Body of pancreas (tissue), 4 donors: ENCODE measurements at places on chromosomes 11 and 22. TPM values are rescaled to one million over a fixed set of nuclear protein-coding genes. Genes with fewer than 3 reads are reported as not detected.

KRTAP5-9 gene
- not detected for total RNA-seq

NOL12 gene
- 10.4 TPM for total RNA-seq

VWCE gene
- total RNA-seq, result 4.3 TPM

SMTNL1 gene
- not detected for total RNA-seq

PGA3 gene
- not detected for total RNA-seq

CARD18 gene
- not detected for total RNA-seq

PPME1 gene
- 12.9 TPM for total RNA-seq

DNA sequence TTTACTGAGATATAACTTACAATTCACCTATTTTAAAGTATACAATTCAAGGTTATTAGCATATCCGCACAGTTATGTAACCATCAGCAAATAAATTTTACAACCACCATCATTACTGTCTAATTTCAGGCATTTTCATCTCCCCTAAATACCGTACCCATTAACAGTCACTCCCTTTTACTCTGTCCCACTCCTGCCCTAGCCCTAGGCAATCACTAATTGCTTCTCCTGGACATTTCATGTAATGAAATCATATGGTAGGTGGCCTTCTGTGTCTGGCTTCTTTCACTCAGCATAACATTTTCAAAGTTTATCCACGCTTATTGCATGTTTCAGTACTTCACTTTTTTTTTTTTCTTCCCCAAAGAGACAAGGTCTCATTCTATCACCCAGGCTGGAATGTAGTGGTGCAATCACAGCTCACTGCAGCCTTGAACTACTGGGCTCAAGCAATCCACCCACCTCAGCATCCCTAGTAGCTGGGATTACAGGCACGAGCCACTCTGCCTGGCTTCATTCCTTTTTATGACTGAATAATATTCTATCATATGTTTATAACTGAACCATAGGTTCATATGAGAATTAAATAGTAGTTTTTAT, 61.4 kb upstream of the CHRM4 start:
- DNase-seq, result no peak
- no peak overlapping the region for H3K4me3 ChIP-seq
- H3K27ac ChIP-seq, result no peak overlapping the region
- no peaks in the 10 kb centered on the region for H3K36me3 ChIP-seq
- no peaks in the 10 kb centered on the region for H3K27me3 ChIP-seq

- H3K27ac ChIP-seq, result no peak overlapping the region
- H3K4me3 ChIP-seq, result no peak overlapping the region
- no peaks in the 10 kb centered on the region for H3K4me1 ChIP-seq
- no peaks in the 10 kb centered on the region for H3K27me3 ChIP-seq
- DNase-seq, result no peak
These were observed 56.7 kb upstream of the CLPB start for GRCh38 chr11:72491001-72491400.

DNA sequence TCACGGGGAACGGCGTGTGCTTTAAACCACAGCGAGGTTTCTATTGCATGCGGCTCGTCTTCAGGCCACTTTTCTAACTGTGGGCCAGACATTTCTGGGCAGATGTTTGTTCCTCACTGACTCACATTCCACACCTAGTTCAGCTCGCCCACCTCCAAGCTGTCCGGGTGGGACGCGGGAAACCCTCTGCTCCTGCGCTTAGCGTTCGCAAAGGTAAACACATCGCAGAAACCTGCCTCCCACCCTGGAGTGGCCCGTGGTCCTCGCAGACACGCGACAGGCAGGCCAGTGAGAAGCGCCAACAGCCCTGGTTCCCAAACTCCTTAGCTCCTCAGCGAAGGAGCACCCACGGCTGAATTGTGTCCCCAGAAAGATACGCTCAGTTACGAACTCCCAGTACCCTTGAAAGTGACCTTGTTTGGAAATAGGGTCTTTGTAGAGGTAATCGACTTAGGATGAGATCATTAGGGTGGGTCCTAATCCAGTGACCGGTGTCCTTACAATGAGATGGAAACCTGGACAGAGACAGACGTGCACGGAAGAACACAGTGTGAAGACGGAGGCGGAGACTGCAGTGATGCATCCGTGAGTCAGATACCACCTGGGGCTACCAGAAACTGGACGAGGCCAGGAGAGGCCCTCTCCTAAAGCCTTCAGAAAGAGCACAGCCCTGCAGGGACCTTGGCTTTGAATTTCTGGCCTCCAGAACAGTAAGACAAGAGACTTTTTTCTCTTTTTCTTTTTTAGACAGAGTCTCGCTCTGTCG, 82.7 kb downstream of the CELSR1 start:
- DNase-seq, result no peak
- H3K4me3 ChIP-seq, result no peak overlapping the region
- H3K4me1 ChIP-seq, result peaks cover 7% of the 10 kb centered on the region
- no peaks in the 10 kb centered on the region for H3K36me3 ChIP-seq
- H3K27ac ChIP-seq, result no peak overlapping the region

GRCh38 chr11:64173616-64174355, 7.9 kb upstream of the MACROD1 start:
- no peak overlapping the region for H3K4me3 ChIP-seq
- no peaks in the 10 kb centered on the region for H3K4me1 ChIP-seq
- no peak overlapping the region for H3K27ac ChIP-seq
- DNase-seq, result no peak

GRCh38 chr22:42623756-42624441, 9.2 kb upstream of the POLDIP3 start:
- H3K4me3 ChIP-seq, result no peak overlapping the region
- H3K4me1 ChIP-seq, result no peaks in the 10 kb centered on the region
- peaks cover 26% of the 10 kb centered on the region for H3K36me3 ChIP-seq

- no peaks in the 10 kb centered on the region for H3K36me3 ChIP-seq
- no peaks in the 10 kb centered on the region for H3K27me3 ChIP-seq
- no peak overlapping the region for H3K4me3 ChIP-seq
- no peak for DNase-seq
- H3K4me1 ChIP-seq, result peaks cover 25% of the 10 kb centered on the region
- H3K27ac ChIP-seq, result no peak overlapping the region
These were observed 3.7 kb downstream of the KCNK4 start for GRCh38 chr11:64294774-64295173.

DNA sequence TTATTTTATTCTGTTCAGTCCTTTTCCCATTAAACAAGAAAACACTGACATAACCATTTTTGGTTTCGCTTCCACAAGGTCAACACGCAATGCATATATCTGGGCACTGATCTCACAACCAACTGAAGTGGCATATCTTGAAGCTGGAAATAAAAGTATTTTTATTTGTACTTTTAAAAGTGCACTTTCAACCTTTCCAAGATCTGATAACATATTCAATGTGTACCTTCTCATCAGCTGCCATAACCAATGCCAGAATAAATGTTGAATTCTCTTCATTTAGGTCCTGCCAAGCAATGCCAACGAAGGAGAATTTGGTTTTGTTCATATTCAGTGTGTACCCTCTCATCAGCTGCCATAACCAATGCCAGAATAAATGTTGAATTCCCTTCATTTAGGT, 148.9 kb upstream of the CEP126 start:
- no peaks in the 10 kb centered on the region for H3K36me3 ChIP-seq
- no peak overlapping the region for H3K27ac ChIP-seq
- no peaks in the 10 kb centered on the region for H3K27me3 ChIP-seq
- no peak overlapping the region for H3K4me3 ChIP-seq

- H3K27ac ChIP-seq, result no peak overlapping the region
- no peak overlapping the region for H3K4me3 ChIP-seq
- no peaks in the 10 kb centered on the region for H3K36me3 ChIP-seq
- DNase-seq, result peak; percentile 70
- peaks cover 29% of the 10 kb centered on the region for H3K4me1 ChIP-seq
These were observed 6.0 kb upstream of the CDKN1C start for GRCh38 chr11:2891326-2892214.

- H3K4me3 ChIP-seq, result peak overlapping the region; percentile 82
- H3K27ac ChIP-seq, result peak overlapping the region; percentile 88
- H3K27me3 ChIP-seq, result no peaks in the 10 kb centered on the region
- H3K4me1 ChIP-seq, result peaks cover 11% of the 10 kb centered on the region
- peak; percentile 37 for DNase-seq
These were observed 403 bp upstream of the SBF2 start for GRCh38 chr11:10294290-10294953.

GRCh38 chr11:116702772-116703385, 69.9 kb downstream of the BUD13 start:
- no peak overlapping the region for H3K4me3 ChIP-seq
- no peak for DNase-seq
- no peaks in the 10 kb centered on the region for H3K36me3 ChIP-seq
- H3K27ac ChIP-seq, result no peak overlapping the region

DNA sequence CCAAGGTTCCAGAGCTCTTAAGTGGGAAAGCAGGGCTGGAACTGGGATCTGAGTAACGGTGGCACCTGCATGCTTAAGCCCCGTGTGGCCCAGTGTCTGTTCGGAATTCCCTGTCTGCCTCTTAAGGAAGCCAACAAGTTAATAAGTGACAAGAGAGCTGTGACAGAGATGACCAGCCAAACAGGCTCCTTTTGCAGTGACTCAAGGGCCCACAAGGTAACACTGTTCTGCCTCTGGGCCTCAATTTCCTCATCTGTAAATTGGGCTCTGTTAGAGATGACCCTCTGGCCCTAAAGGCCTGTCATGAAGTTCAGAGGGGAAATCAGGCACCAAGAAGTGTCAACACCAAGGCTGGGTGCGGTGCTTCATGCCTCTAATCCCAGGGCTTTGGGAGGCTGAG, 18.6 kb downstream of the USH1C start:
- no peaks in the 10 kb centered on the region for H3K36me3 ChIP-seq
- no peaks in the 10 kb centered on the region for H3K27me3 ChIP-seq
- H3K27ac ChIP-seq, result no peak overlapping the region
- no peak for DNase-seq
- H3K4me1 ChIP-seq, result no peaks in the 10 kb centered on the region

- H3K36me3 ChIP-seq, result no peaks in the 10 kb centered on the region
- no peak overlapping the region for H3K4me3 ChIP-seq
- no peaks in the 10 kb centered on the region for H3K27me3 ChIP-seq
- peaks cover 85% of the 10 kb centered on the region for H3K4me1 ChIP-seq
These were observed 17.6 kb downstream of the DAGLA start for GRCh38 chr11:61697764-61698163.

DNA sequence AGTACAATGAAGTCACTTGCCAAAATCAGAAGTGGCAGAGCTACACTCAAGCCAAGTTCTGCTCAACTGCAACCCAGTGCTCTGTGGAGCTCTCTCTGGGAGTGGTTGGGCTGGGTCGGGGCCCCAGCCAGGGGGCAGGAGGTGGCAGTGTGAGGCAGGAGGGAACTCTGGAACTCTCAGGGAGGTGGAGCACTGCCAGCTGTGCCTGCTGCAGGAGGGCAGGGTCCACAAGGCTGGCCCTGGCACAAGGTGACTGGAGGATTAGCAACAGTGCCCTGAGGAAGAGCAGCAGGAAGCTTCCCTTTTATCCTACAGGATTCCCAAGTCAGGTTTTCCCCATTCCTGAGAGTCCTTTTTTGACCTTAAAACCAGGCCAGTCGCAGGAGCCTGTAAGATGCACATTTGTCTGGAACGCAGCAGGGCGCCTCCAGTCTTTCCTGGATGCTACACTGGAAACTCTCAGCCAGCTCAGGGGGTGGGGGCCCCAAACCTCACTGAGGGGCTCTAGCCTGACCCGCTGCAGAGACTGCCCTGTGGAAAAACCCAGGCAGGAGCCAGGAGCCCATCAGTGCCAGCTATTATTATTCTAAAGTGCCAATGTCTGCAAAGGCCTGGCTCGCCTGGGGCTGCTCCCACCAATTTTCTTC, 31.8 kb downstream of the DKK3 start:
- no peak overlapping the region for H3K4me3 ChIP-seq
- DNase-seq, result no peak
- no peaks in the 10 kb centered on the region for H3K36me3 ChIP-seq
- H3K27ac ChIP-seq, result no peak overlapping the region

DNA sequence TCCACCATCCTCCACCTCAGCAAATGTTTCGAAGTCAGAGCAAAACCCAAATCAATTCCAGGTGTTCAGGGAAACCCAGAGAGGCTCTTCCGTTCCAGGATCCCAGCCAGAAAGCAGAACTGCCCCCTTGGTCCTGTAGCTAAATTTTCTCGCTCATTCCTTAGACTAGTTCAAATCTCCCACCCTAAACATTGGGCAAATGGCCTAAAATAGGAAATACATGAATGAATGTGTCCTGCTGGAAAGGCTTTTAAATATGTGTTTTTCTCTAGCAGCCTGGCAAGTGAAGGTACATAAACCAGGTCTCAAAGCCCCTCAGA, 89.6 kb downstream of the ETS1 start:
- peaks cover 44% of the 10 kb centered on the region for H3K4me1 ChIP-seq
- H3K4me3 ChIP-seq, result no peak overlapping the region
- no peaks in the 10 kb centered on the region for H3K27me3 ChIP-seq

GRCh38 chr22:30705710-30706651, 11.3 kb downstream of the OSBP2 start:
- H3K4me3 ChIP-seq, result no peak overlapping the region
- no peak overlapping the region for H3K27ac ChIP-seq
- DNase-seq, result peak; percentile 11
- H3K4me1 ChIP-seq, result no peaks in the 10 kb centered on the region
- H3K27me3 ChIP-seq, result no peaks in the 10 kb centered on the region

DNA sequence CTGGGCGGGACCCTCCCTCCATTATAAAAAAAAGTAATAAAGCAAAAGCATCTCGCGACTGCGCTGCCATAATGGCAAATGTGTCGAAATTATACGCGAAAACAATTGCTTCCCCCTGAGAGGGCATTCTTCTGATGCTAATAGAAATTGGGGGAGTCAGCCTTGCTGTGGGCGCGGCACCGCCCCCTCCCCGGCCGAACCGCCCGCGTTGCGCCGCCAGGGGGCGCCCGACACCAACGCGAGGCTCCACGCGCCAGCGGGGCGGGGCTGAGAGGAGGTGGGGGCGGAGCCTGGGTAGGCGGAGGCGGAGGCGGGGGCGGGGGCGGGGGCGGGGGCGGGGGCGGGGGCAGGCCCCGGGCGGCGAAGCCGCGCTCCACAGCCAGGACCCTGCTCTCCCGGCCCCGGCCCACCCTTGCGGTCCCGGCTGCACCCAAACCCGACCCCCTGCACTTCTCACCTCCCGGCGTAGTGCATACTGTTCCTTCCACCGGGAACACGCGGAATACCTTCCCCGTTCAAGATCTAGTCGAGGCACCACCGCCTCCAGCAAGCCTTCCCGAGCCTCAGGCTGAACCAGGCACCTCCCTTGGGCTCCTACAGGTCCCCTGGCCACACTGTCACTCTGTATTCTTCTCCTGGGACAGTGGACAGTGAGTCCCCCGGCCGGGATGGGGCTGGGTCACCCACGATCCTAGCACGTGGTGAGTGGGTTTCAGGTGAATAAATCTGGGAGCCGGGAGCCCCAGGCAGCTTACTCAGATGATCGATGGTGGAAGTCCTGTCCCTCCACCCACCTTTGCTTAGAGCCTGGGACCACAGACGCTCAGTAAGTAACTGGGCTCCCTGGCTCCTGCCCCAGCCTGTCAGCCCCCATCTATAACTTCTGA, 15.5 kb upstream of the UPK3A start:
- H3K27me3 ChIP-seq, result no peaks in the 10 kb centered on the region
- H3K36me3 ChIP-seq, result no peaks in the 10 kb centered on the region
- H3K27ac ChIP-seq, result no peak overlapping the region
- peaks cover 14% of the 10 kb centered on the region for H3K4me1 ChIP-seq

- no peaks in the 10 kb centered on the region for H3K27me3 ChIP-seq
- no peaks in the 10 kb centered on the region for H3K36me3 ChIP-seq
- H3K27ac ChIP-seq, result no peak overlapping the region
These were observed 310.8 kb upstream of the PITPNB start for GRCh38 chr22:28229566-28230485.

- no peaks in the 10 kb centered on the region for H3K36me3 ChIP-seq
- H3K27me3 ChIP-seq, result no peaks in the 10 kb centered on the region
- H3K27ac ChIP-seq, result no peak overlapping the region
- no peak for DNase-seq
These were observed 537.1 kb downstream of the INSC start for GRCh38 chr11:15651816-15652215.
